ENCODE measurements at places on chromosomes 5 and 9.

- DNase-seq: no peak
Measured at GRCh38 chr5:124477062-124477461, 269.4 kb downstream of the ZNF608 start.

DNA sequence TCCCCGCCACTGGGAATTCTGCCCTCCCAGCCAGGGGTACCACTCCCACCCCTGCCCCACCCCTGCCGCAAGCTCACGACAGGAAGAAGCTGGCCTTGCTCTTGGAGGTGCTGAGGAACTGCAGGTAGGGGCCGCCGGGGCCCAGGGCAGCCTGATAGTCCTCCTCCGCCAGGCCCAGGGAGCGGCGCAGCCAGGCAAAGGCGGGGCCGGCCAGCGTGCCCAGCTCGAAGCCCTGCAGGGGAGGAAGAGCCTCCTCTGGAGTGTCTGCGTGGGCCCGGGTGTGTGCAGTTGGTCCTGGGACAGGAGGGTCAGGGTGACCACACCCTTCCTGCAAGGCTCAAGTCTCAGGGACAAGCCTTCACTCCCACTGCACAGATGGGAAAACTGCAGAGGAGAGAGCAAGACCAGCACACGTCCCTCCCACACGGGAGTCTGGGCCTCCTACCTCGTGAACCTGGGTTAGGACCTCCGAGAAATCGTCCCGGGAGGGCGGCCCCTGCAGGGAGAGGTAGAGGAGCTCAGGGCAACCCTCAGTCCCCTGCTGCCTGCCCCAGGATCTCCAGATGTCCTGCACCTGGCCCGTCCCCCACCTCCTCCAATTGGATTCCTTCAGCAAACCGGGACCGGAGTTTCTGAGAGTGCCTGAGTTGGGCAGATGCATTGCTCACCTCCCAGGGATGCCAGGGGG is 2.4 kb downstream of the PIP5KL1 start:
- DNase-seq: no peak

- DNase-seq: no peak
Measured at GRCh38 chr5:3958389-3958788, 362.8 kb downstream of the IRX1 start.

- no peak for DNase-seq
Measured at GRCh38 chr9:131704988-131705387, 34.9 kb downstream of the RAPGEF1 start.

GRCh38 chr5:129094087-129094923 is at the start of gene ISOC1:
Gene ISOC1, plus strand, starts transcription at chr5:129094749. Its CDS starts 18 bp downstream, at chr5:129094767.
- peak; percentile 18 for DNase-seq

DNA sequence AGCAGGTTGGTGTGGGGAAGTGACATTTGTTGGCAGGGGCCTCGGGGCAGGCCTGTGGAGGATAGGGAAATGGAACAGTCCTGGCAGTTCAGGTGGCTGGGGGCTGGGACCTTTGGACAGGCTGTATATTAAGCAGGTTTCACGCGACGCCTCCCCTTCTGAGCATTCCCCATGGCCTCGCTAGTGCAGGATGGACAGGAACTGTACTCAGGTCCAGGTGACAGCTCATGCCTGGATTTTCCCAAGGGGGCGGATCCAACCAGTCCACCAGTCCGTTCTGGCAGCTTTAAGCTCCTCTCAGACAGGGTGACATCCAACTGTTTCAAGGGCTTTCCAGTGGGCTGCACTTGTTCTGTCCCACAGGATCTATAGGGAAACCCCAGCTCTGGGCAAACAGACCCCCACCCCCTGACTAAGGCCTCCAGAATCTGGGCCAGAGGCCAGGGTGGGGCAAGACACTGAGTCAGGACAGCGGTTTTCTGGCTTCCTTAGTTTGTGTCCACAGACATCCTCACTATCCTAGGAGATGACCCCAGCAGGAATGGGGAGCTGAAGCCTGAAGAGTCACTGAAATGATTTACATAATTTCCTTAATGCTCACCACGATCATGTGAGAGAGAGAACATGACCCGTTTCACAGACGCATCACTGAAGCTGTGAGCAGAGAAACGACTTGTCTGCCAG is 20.9 kb downstream of the CSF2 start:
- no peak for DNase-seq
